ENCODE measurements at places on chromosomes 13 and 19. TPM values are rescaled to one million over a fixed set of nuclear protein-coding genes. Genes with fewer than 3 reads are reported as not detected.

The MADCAM1 gene
- 0.92 TPM for total RNA-seq

DNA sequence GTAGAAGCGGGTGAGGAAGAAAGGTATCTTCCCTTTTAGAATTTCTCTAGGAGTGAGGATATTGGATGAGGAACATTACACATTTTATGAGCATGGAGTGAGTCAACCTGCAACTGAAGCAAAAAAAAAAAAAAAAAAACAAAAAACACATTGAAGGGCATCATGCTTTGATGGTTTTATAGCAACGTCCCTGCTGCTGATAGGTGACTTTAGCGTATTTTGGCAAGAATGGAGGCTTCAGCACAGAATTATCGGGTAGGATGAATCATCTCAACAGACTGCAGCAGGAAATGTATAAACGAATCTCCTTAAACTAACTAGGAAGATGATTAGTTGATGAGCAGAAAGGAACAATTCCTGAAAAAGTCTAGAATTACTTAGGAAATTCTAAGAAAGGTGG lies 1359.6 kb upstream of the ATXN8OS start:
- DNase-seq, result no peak

DNA sequence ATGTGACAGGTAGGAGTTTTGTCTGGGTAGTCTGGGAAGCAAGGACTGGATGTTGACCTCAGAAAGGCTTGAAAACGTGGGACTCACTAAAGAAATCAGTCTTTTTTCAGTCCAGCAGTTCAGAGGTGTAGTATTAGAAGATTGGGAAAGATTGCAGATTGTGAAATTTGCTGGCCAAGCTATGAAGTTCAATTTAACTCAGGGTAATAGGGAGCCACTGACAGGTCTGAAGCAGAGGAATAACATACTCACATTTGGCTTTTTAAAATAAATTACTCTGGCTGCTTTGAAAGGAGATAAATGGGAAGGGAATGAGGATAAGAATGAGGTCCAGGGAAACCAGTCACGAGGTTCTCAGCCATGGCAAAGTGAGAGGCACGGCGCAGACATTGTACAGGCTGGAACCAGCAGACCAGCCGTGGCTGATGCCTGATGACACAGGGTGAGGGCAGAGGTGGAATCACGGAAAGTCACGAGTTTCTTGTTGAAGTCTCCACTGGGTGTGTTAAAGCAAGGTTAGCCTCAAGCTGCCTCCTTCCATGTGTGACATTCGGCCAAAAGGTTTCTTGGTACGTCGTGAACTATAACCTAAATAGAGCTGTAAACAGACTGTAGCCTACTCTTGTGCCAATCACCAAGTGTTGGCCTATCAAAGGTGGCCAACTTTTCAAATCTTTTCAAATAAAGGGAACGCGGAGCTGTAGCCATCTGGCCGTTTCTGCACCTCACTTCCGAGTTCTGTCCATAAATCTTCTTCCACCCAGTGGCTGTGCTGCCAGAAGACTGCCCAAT lies 377.6 kb downstream of the IRS2 start:
- no peak for DNase-seq

DNA sequence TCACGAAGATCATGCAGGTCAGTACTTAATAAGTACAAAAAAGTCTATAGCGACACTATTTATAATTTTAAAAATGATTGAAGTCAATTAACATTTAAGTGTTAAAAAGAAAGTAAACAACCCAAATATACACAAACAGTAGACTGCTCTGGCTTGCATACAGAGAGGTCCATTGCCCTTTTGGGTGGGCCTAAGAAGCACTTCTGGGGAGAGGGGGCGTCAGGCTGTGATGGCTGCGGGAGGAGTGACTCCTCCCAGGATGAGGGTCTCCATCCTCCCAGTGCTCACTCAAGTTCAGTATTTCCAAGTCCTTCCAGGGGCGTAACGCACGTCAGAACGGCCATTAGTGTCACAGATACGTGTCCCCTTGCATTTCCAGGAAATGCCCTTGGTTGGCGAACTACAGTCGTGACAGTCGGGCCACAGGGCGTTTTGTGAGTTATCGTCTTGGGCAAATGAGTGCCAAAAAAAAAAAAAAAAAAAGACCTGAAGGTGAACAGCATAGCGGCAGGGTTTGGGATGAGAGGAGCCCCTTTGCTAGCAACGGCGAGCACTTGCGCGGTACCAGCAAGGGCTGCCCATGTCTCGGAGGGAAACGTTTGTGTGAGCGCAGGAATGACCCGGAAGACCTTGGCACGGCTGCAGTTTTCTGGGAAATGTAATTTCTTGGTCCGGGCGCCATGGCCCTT lies at the start of gene SCGB2B2:
SCGB2B2 (minus strand) TSS at position 463 of the 689 bp plus-strand sequence. CDS start 82,596 bp downstream, outside the sequence.
- DNase-seq, result no peak

Data from chondrocyte (in vitro differentiated cells).